ENCODE measurements at places on chromosomes 16 and 17.

DNA sequence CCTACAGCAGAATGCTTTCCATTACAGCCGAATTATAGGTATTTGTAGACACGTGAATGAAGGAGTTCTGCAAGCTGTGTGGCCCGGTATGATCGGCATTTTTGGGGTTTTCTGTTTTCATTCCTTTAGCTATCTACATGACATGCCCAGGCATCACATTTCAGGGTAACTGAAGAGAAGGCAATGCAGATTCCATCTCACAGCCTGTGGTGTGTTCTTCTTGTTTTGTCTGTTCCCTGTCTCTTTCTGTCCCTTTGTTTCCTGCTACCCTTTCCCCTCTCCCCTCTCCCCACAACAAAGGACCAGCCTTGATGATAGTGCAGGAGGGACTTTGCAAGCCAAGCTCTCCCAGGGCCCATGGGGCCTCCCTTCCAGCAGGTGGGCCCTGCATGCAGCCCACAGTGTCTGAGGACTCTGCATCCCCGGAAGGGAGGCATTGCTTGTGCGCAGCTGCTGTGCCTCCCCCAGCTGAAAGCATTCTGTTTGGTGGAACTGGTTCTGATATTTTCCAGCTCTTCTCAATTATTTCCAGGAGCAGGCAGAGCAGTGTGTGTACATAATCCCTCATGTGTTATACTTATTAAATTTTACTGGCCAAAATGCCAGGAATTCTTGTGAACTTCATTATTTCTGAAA is 207.4 kb downstream of the RPTOR start:
- DNase-seq: peak; percentile 55

DNA sequence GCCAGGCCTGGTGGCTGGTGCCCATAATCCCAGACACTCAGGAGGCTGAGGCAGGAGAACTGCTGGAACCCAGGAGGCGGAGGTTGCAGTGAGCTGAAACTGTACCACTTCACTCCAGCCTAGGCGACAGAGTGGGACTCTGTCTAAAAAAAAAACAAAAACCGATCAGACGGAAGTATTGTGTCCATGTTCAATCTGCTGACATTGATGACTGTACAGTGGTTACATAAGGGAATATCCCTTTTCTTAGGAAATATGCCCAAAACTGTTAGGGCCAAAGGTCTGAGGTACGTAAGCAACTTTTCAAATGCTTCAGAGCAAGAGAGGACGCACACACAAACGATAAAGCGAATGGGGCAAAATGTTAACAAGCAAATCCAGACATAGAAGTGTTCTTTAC is 69.8 kb upstream of the DNAH17 start:
- no peak for DNase-seq

DNA sequence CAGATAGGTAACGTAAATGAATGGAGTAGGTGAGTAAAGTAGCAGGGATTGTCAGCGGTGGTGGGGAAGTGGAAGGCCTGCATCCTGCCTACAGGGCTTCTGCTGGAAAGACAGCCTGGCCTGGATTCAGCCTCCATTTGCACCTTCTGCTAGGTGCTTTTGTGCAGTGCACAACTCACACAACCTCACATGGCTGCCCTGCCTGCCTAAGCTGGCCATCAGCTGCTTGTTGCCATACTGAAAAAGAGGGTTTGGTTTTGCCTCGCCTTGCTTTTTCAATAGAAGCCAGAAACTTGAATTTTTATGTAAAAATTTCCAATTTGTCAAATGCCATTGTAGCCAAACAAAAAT is 36.3 kb downstream of the SOST start:
- no peak for DNase-seq

DNA sequence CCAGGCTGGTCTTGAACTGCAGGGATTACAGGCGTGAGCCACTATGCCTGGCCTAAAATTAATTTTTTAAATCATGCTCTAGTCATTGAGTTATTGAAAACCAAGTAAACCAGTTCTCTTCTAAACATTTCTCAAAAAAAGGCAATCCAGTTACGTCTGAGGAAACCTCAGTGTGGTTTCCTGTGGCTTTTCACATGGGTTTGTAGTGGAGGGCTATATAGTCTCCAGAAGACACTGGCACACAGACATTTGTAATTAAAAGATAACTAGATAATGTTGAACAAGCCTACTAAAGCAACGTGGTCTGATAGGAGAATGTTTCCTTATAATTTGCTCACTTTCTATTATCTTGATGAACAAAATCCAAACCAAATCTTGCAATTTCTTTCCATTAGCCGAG is 5.2 kb upstream of the TOB1 start:
- no peak for DNase-seq

- DNase-seq: no peak
These were observed 18.2 kb downstream of the ALOX15 start for GRCh38 chr17:4623249-4623648.

- DNase-seq: peak; percentile 84
These were observed 12.8 kb downstream of the PIMREG start for GRCh38 chr17:6456914-6457687.

GRCh38 chr17:50148226-50149090 is 2.0 kb downstream of the PPP1R9B start:
- DNase-seq: peak; percentile 66

GRCh38 chr17:49602783-49603182 is 27.1 kb downstream of the NXPH3 start:
- DNase-seq: no peak

- no peak for DNase-seq
These were observed 227.1 kb upstream of the ZFHX3 start for GRCh38 chr16:73275024-73275423.

- DNase-seq: no peak
These were observed 52.8 kb downstream of the NTN1 start for GRCh38 chr17:9074131-9074530.

DNA sequence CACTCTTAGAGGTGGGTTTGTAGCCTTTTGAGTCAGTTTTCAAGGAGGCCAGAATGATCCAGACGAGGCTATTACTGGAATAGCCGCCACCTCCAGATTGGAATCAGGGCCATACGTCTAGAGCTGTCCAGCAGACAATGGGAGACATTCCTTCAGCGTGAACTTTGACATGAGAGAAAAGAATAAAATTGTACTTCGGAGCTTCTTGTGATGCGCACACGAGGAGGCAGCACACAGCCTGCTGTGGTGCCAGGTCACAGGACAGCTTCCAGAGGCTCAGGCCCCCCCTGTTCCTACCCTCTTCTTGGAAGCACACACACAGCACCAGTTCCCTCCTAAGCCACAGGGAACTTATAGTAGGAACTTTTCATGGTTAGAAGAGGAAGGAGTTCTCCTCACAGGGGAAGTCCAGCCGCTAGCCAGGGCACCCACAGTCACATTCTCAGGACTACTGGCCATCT is 81.0 kb downstream of the VPS53 start:
- no peak for DNase-seq

DNA sequence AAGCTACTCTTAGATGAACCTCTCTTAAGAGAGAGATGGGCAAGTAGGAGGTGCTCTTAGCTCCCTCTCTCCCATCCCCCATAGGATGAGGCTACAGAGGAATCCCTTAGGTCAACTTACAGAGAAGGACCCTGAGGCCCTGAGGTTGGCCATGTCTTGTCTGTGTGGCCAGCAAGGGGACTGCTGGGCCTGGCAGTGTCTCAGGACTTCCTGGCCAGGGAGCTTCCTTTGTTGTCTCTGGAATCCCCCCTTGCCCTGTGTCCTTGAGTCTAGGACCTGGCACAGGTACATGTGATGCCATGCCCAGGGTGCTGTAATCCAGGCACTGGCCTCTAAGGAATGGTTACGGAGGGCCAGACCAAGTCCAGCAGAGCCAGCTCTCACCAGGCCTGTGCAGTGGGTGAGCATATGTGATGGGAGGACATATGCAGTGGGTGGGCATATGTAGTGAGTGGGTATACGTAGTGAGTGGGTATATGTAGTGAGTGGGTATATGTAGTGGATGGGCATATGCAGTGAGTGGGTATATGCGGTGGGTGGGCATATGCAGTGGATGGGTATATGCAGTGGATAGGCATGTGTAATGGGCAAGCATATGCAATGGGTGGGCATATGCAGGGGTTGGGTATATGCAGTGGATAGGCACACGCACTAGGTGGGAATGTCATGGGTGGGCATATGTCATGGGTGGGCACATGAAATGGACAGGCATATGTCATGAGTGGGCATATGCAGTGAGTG is 20.3 kb upstream of the PECAM1 start:
- no peak for DNase-seq

- DNase-seq: no peak
These were observed 83.3 kb upstream of the ZKSCAN2 start for GRCh38 chr16:25340973-25341372.

All from EL (cell line).